ENCODE measurements at places on chromosomes 4 and X.

GRCh38 chr4:147580396-147580795 is 36.8 kb upstream of the TMEM184C start:
- DNase-seq = no peak

GRCh38 chr4:166700592-166700991 is 533.7 kb downstream of the SPOCK3 start:
- DNase-seq = no peak

- no peak for DNase-seq
These were observed 33.9 kb downstream of the WDR1 start for GRCh38 chr4:10082459-10083272.

DNA sequence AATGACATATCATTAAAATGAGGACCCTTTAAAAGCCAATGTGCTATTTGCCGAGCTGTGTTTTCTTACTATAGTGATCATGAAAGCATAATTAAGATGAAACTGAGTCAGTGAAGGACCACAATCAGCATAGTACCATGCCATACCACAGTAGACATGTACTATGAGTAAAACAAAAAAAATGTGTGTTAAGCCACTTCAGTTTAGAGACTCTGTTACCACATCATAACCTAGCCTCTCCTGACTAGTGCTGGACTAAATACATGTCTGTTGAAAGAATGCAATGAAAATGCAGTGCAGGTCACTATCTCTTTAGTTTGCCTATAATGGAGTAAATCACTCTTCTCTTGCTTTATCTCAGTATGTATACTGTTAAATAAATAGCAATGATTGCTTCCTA is 12.3 kb upstream of the DDX53 start:
- no peak for DNase-seq

- peak; percentile 94 for DNase-seq
These were observed 260.9 kb downstream of the GLUD2 start for GRCh38 chrX:121308276-121308805.

GRCh38 chrX:108811891-108812290 is 75.5 kb upstream of the IRS4 start:
- DNase-seq = no peak

DNA sequence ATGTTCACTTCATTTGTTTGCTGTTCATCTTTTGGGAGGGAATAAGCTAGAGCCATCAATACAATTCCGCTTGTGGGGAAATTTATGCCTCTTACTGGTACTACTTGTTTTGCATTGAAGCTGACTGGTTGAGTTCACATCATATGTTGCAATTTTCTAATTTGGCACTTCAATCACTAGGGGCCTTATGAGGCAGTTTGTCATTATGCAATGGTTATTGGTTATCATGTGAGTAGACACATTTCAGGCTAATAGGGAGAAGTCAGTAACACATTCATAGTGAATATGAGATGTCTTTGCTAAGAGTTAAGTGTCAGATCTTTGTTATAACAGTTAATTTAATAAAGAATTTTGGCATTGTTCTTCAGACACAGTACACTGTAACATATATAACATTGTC is 5.0 kb downstream of the RPL36A start:
- DNase-seq = no peak

DNA sequence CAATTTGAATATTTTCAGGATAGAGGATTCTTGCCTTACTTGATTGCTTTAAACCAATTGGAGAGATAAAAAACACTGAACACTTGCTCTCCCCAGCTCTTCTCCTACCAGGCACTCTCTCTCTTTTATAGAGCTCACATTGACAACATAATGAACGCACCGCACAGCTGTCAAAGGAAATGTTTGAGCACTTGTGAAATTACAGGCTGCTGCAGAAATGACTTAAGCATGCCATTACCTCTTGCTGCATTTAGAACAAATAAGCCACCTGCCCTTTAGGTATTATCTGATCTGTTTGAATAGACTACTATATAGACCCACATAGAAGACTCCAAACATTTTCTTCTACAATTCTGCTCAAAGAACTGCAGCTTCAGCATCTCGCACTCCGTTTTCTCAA is 227.7 kb downstream of the C4orf33 start:
- DNase-seq = no peak

GRCh38 chr4:88613417-88613875 is 21.2 kb downstream of the HERC3 start:
- peak; percentile 55 for DNase-seq

DNA sequence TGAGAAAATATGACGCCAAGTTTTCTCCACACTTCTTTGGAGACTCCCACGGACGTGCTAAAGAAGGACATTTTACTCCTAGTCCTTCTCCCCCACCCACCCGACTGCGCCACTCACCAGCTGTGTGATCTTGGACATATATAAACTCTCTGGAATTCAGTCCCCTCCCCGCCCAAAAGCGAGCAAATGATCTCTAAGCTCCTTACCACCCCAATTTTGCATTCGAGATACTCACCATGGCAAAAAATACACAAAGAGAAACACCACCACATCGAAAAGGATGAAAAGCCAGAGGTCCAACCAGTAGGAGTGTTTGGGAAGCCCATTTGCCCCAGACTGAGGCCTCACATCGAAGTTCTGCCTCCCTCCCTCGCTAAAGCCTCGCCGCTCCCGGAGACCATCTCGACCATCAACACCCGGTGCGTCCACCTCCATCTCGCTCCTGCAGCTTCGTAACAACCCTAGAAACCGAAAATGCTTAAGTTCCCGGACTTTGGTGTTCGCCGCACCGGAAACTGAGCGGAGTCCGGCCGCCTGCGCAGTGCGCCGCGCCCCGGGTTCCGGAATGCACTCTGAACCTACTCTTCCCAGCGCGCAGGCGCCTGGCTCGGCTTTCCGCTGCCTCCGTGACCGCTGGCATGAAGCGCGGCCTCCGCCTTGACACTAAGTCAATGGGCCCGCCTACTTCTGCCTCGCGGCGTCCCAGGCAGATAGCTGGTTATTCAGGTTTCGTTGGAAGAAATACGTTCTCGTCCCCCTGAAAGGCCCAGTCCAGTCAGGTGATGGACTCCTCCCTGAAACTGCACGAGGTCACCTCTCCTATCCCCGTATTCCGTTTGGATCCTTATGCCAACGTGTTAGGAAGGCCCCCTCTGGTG is 21.6 kb downstream of the FABP2 start:
- DNase-seq = peak; percentile 95

DNA sequence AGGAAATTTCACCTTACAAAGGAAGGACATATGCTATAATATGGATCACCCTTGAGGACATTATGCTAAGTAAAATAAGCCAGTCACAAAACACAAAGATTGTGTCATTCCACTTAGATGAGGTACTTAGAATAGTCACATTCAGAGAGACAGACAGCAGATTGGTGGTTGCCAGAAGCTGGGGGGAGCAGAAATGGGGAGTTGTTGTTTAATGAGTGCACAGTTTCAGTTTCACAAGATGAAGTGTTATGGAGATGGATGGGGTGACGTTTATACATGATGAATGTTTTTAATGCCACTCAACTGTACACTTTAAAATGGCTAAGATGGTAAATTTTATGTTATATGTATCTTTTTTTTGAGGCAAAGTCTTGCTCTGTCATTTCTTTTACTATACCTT is 14.8 kb upstream of the SPON2 start:
- peak; percentile 62 for DNase-seq

DNA sequence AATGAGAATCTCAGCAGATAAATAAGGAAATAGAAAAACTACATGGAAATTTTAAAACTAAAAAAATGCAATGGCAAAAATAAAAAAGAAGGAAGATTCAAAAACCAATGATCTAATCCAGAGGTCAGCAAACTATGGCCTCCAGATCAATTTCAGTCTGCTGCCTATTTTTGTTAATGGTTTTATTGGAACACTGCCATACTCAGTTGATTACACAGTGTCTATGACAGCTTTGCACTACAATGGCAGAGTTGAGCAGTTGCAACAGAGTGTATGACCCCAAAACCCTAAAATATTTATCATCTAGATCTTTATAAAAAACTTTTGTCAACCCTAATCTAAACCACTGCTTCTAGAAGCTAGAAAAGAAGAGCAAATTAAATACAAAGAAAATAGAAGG is 170.3 kb downstream of the RAB28 start:
- no peak for DNase-seq

DNA sequence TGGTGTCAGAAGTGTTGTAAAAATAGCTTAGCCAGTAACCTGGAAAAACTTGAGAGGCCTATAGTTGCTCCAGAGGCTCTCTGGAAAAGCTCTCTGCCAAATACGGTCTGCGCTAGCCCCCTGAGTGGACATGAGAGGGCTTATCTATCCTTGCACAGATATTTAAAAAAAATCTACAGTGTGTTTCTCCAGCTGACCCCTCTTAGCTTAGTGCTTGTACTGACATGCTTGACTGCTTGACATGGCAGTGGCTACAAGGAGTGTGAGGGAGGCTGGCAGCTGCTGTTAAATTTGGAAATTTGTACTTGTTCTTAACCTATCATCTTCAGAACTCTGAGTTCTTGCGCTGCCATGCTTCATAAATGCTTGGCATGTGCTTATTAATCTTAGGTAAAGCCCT is 229.2 kb downstream of the RBMX2 start:
- no peak for DNase-seq

GRCh38 chr4:111268769-111269414 is 646.0 kb upstream of the PITX2 start:
- no peak for DNase-seq

DNA sequence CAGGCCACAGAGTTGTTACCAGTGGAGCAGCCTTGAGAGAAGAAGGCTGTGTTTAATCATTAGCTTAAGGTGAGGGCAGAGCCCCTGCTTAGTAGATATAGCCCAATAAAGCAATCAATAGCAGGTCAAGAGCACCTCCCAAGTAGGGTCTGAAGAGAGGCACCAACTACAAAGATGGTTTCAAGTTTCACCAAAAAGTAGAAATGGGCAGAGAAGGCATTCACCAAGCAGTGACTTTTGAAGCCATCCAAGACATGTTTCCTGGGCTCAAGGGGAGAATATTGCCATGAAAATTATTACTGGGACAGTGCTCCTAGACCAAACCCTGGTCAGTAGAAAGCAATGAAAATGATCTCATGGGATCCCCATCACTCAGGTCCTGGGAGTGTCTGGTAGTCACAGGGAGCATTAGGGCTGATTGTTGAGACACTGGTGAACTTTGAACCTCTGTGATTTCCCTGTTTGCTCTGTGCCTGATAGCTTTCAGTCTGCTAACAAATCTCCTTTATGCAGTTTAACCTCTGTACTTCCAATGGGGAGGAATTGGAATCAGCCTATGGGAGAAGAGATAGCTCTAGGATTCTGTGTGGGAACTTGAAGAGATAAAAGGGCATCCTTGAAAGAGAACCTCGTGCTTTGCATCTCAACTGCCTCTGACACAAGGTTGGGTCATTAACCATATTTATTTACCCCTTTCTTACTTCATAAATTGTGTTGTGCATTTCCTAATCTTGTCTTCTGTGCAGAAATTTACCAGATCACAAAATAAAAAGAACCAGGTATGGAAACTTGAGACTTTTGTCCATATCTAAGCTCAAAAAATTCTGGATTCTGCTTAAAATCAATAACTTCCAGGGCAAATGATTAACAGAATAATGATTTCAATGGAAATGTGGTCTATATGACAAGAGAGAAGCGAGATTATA is 9.3 kb upstream of the OTC start:
- no peak for DNase-seq

DNA sequence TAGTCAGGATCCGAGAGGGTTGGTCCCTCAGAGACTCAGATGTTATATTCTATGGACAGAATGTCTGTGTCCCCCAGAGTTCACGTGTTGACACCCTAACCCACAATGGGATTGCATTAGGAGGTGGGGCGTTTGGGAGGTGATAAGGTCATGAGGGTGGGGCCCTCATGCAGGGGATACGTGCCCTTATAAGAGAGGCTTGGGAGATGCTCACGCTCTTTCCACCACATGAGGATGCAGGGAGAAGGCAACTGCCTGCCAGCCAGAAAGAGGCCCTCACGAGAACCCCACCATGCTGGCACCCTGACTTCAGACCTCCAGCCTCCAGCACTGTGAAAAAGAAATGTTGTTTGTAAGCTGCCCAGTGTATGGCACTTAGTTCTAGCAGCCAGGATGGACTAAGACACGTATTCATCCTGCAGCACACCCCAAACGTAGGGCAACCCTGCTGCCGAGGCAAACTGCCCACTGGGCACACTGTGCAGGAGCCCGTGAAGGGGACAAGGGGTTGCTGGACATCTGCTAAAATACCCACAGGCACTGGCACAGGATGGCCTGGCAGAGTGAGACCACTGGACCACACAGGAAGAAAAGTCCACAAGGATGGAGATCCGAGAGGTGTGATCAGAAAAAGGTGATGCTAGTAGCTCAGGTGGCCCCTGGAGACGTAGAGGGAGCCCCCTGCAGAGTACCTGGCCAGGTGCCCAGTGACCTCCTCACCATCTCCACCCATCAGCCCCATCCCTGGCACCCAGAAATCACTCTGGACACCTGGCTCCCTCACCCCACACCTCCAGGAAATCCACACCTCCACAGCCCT is 62.7 kb downstream of the HTRA3 start:
- DNase-seq = no peak

DNA sequence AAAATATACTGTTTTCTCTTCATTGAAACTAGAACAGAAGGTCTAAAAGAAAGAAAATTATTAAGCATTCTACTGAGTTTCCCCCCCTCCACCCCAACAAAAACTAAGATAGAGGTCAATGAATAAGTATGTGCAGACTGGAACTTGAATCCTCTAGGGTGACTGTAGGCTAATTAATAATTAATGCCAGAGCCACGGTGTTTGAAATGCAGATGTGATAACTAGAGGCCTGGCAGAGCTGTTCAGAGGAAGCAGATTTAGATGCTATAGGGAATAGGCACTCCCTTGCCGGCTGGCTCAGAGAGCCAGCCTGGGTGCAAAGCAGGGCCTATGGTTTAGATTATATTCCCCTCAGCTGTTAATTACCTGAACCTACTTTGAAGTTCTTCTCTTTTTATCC is 12.2 kb upstream of the POU3F4 start:
- DNase-seq = no peak

DNA sequence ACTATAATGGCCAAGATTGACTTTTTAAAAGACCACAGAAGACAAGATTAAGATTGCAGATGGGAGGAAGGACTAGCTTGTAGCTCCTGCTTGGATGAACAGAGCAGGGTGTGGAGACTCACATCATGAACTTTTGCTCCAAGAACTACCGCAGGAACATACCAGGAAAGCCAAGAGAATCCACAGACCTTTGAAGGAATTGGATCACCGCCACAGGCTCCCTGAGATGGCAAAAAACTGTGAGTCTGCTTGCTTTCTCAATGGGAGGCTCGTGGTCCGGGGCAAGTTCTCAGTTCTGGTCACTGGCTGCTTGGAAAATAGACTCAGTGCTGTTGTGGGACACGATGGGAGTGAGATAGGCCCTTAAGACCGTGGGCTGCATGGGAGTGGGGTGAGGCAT is 276.6 kb downstream of the CCSER1 start:
- no peak for DNase-seq

GRCh38 chr4:7815562-7815961 is 124.1 kb downstream of the AFAP1 start:
- DNase-seq = no peak

GRCh38 chr4:177558995-177559394 is 116.8 kb upstream of the AGA start:
- DNase-seq = no peak

DNA sequence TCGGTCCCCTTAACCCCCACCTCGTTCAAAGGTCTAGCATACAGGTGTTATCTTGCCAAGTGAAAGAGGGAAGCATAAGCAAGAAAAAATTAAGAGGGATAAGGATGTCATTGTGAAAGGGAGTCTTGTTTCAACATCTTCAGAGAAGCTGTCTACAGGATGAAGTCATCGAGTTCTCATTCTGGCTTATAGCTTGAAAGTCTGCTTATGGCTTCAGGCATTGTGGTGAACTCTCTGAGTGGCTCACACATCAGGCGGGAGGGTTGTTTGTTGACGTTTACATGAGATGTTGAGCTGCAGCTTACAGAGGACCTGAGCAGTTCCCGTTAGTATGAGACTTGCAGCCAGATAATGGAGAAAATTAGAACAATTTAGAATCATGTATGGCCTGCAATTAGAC is 16.6 kb downstream of the MAGEA9B start:
- DNase-seq = no peak
